ENCODE measurements at places on chromosomes 1 and 21.

DNA sequence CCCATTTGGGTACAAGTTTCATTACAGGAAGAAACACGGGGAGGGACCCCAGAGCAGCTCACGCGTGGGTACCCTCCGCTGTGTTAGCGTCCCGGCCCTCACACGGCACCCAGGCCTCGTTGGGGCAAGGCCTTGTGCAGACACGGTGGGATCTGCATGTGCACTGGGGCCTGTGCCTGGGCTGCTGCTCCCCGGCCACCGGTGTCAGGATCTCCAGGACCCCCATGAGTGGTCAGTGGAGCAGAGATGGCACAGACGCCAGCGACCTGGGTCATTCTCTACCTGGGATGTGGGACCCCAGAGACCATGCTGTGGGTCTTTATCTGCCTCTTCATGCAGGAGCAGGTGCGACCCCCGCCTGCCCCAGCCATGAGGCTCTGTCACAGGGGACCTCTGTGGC, 5.4 kb upstream of the SAMD11 start:
- no peak for DNase-seq

GRCh38 chr1:33402206-33402605, 28.7 kb downstream of the PHC2 start:
- DNase-seq = no peak

DNA sequence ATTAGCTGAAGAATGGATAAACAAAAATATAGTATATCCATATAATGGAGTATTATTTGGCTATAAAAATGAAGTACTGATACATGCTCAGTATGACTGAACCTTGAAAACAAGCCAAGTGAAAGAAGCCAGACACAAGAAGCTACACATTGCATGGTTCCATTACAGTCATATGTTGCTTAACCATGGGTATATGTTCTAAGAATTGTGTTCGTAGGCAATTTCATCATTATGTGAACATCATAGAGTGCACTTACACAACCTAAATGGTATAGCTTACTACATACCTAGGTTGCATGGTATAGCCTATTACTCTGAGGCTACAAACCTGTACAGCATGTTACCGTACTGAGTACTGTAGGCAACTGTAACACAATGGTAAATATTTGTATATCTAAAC, 28.6 kb upstream of the FCAMR start:
- DNase-seq = no peak

DNA sequence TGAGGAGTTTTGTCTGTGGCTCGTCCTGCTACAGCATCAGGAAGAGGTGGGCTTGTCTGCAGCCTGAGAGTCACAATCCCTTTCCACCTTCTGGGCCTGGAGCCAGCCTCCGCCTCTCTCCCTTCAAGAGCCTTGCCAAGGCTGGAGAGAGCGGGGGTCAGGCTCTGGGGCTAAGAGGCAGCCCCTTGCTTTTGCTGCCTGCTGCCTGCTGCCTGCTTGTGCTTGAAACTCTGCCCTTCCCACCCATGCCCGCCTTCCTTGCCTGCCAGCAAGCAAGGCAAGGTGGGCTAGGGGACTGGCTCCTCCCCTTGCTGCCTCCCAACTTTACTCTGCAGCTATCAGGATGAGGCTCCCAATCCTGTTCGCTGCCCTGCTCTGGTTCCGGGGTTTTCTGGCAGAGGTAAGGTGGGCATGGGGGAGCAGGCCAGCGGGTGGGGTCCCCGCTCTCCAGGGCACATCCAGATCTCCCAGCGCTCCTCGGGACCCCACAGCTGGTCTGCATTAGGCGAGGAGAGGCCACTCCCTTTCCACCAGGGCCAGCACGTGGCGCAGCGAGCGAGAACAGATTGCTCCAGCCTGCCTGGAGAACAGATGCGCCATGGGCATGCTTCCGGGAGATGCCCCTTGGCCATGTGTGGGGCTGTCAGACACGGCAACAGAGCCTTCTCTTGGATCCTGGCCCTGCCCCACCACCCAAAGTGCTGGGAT, 7.5 kb upstream of the PTPN7 start:
- DNase-seq = no peak

- DNase-seq = no peak
These were observed 203.0 kb downstream of the GRIK3 start for GRCh38 chr1:36831186-36831810.

DNA sequence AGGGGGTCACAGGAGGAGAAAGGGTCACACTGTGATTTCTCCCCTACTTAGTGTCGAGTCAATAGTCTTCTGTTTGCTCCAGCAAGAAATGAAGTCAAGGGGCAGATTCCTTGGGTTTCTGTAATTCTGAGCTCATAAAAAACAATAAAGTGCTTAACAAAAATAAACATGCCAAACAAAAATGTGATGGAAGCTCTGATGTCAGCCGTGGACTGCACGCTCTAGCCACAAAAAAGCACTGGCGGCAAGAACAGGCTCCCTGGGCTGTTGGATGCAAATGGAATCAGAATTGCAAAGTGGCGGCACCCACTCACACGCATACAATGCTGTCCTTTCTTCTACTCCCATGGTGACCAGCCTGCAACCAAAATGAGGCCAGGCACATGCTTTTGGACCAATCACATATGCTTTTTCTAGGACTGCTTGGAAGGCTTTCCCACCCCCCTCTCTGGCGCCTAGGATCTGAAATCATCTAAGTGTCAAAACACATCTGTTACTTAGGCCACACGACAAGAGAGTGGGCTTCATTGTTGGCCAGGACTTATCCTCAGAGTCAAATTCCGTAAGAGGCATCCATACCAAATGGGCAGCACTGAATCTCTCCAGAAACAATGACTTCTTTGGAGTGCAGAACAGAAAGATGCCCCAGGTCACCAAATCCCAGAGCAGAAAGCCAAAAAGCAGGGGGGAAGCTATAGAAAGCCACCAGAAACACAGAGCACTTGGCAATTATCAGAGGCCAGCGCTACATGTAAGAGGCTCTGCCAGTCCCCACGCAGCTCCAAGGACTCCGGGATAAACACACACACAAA, 9.2 kb downstream of the C1orf198 start:
- no peak for DNase-seq

DNA sequence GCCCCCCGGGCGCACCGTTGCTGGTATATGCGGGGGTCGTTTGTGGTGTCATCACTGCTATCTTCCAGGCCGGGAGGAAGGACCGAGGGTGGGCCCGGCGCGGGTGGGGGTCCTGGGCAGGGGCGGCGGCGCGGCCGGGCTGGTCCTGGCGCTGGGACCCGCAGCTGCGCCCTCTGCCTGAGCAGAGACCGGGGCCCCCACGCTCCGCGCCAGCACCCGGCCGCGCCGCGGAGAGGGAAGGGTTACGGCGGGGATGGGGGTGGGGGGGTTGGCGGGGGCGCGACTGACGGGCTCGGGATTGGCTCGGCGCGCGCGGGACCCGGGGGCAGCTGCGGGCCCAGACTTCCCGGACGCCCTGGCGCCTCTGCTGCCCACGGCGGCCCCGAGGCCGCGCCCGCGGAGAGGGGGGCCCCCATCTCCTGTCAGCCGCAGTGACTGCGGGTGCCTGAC, 13.8 kb upstream of the SAMD11 start:
- DNase-seq = no peak

DNA sequence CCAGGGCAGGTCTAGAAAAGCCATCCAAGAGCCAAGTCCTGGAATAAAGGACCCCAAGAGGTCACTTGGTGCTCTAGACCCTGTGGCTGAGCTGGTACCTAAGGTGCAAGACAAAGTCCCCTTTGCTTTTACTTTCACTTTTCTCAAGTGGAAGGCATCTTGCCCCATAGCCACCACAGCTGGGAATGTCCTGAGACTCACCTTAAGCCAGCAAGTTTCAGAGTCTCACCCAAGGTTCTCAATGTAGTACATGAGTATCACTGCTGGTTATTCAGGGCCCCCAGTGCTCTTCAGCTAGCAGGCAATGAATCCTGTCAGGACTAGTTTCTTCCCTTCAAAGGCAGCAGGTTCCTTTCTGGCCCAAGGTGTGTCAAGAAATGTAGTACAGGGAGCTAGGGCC, 67.5 kb downstream of the UROD start:
- no peak for DNase-seq

- DNase-seq = no peak
These were observed 90.2 kb upstream of the CSF3R start for GRCh38 chr1:36572906-36573305.

DNA sequence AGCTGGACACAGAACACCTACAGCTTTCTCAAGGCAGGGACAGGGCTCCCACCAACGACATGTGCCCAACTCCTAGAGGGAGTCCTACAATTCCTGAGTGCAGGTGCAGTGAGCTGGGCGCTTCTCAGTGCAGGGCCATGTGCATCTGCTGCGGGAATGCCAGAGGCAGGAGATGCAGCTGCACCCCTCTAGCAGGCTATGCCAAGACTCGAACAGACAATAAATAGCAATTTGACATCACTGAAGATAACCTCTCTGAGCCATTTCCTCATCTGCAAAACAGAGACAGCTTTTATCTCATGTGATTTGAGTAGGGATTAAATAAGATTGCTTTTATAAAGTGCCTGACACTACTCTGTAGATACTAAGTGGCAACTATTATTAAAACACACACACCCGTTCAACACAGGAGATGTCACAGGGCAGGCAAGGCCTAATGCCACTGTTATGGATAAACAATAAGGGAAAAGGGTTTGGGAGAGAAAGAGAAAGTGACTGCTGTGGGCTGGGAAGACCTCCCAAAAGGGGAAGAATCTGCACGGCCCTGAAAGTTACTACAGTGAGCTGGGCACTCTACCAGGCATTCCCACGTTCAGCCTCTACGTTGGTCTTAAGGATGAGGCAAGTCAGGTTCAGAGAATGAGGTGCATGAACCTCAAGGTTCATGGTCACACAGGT, 5.7 kb downstream of the SLC9A1 start:
- DNase-seq = no peak

DNA sequence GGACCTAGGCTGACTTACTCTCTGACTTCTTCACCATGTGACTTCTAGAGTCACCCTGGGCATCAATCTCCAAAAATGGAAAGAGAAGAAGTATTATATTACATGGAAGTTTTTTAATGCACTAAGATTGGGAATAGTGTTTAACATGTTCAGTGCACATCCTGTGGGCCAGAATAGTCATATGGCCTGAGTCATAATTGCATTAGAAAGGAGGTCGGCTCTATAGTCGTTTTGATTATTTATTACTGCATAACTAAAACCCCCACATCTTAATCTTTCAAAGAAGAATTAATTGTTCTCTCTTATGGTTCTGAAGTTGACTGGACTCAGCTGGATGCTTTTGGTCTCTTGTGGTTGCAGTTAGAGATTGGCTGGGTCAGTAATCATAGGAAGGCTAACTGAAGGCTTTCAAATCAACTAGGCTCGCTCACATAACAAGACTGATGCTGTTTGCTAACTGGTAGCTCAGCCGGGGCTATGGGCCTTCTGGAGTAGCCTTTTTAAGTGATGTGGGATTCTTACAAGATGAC, 810.6 kb upstream of the ADGRL4 start:
- no peak for DNase-seq

GRCh38 chr1:92691925-92692324, 93.0 kb downstream of the EVI5 start:
- DNase-seq = no peak

DNA sequence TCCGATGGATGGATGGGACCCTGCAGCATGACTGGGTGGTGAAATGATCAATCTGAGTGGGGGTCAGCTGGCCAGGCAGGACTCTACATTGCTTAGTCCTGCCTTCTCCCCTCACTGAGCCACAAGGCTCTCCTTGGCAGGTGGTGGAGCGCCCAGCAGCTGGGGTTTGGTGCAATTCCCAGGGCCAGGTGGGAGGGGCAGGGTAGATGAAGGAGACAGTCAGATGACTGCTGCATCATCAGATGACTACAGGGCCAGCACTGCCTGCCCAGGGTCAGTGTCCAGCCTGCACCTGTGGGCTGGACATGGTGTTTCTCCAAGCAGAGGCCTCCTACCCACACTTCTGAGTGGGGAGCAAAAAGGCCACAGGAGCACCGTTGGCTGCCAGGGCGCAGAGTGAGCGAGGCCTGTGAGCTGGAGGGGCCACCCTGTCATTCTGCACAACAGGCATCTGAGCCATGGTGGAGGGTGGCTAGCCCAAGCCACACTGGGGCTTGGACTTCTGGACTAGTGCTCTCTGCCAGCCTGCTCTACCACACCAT, 103.9 kb upstream of the EDN2 start:
- DNase-seq = no peak

- no peak for DNase-seq
These were observed 14.6 kb downstream of the BLACAT1 start for GRCh38 chr1:205441318-205441633.

GRCh38 chr21:37904856-37905255, 11.4 kb downstream of the KCNJ6 start:
- DNase-seq = no peak

- DNase-seq = no peak
These were observed 185.7 kb downstream of the FOXD2 start for GRCh38 chr1:47623557-47623940.

DNA sequence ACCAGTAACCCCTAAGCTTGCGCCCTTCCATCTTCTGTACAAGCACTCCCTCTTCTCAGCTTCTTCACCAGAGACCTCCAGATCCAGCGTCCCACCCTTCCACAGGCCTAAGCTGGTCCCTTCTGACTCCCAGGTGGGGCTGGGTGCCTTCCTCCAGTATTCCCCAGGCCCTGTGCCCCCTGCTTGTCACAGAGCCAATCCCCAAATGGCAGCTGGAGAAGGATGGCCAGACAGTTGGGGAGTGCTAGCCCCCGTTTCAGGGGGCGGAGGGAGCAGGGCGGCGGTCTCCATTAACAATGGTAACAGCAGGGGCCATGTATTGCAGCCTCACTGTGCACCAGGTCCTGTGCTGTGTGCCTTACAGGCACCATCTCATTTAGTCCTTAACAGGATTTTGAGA, 85.7 kb downstream of the KCNN3 start:
- DNase-seq = no peak

DNA sequence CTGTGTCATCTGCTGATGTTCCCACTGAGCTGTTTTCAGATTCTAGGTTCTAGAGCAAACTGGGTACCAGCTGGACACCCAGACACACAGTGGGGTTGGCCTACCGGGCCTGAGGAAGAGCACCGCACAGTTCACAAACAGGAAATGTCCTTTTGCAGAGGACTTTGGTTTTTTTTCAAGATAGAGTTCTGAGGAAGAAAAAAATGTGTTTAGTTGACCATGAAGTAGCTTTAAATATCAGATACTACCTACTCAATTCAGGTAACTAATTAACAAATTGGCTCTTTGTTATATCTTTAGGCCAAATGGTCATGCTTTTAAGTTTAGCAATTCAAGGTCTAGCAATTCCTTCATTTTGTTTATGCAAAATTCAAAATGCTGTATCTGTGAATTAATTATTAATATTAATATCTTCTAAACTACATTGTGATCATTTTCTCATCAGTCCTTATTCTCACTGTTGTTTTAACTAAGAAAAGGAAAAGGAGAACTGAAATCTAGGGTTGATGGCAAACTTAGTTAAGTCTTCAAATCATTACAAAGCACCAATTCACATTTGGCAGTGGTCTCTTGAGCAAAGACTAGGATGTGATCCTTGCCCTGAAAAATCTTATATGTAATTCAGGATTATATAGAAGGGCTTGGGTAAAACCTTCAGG, 17.2 kb upstream of the NCF2 start:
- DNase-seq = no peak

GRCh38 chr1:97017895-97018294, 296.3 kb downstream of the PTBP2 start:
- DNase-seq = no peak

- DNase-seq = no peak
These were observed 44.9 kb upstream of the EPHA8 start for GRCh38 chr1:22518379-22518778.
